A549 treated with AZD2906 at 1 μM for 4 hours (cell line): ENCODE measurements at places on chromosomes 2 and 18. TPM values are rescaled to one million over a fixed set of nuclear protein-coding genes. Genes with fewer than 3 reads are reported as not detected.

The SLC30A3 gene
- 2.6 to 3.4 TPM (median 3.2 TPM) in 5 replicates for total RNA-seq

The FAM124B gene
- not detected in 5 replicates for total RNA-seq

The RESP18 gene
- total RNA-seq: not detected in 5 replicates

The RAPGEF4 gene
- total RNA-seq: 0.16 to 0.35 TPM (median 0.18 TPM) in 5 replicates
